ENCODE measurements at places on chromosomes 12 and 14.

GRCh38 chr12:14871886-14872285, 13.8 kb downstream of the MGP start:
- no peak for DNase-seq

DNA sequence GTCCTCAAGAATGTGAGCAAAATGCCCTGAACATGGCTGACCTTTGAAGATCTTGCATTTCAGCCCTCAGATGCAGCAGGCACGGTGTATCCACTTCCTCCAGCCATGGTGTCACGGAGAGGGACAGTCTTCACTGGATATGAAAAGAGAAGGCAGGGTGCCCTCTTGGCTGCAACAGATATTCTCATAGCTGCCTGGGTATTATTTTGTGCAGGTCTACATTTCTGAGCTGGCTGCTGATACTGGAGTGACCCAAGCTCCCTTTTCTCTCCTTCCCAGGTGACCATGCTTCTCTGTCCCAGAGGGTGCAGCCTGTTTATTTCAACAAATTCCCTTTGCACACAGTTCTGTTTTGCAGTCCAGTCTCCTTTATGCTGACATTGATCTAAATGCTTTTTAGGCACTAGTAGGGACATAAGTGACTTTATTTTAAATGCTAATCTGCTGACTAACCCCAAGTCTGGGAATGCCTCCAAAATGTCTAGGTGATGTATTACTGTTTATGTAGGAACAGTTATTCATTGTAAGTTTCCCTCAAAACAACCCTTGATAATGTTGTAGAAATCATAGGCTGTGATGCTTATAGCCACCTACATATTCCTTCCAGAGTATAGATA, 17.4 kb upstream of the PYGL start:
- DNase-seq, result no peak

GRCh38 chr12:46214668-46215436, 54.0 kb downstream of the SLC38A1 start:
- DNase-seq, result no peak

DNA sequence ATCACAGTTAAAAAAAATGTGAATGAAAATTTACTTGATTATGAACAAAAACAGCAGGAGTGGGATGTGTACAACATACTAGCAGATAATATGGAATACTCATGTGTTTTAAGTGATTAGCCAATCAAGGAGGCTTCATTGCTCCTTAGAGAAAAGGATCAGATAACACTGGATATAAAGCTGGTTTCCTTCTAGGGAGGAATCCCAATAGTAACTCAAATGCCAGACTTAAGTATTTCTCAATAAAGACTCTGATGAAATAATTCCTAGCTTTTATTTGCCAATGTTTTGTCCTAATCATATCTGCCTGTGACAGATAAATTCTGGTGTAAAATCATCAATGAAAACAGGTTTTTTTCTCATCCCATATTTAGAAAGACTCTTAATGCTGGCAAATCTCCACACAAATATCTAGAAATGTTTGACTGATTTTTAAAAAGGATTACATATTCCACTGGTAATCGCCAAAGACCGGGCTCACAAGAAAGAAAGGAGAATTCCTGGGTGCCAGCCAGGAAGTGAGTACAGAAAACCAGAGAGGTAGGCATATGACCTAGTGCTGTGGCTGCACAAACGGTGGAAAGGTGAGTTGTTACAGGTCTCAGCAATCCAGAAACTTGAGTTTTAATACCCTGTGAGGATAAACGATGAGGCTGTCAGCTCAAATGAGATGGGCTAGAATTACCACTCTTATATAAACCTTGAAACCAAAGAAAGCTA, 108.6 kb upstream of the TTC7B start:
- DNase-seq, result no peak

DNA sequence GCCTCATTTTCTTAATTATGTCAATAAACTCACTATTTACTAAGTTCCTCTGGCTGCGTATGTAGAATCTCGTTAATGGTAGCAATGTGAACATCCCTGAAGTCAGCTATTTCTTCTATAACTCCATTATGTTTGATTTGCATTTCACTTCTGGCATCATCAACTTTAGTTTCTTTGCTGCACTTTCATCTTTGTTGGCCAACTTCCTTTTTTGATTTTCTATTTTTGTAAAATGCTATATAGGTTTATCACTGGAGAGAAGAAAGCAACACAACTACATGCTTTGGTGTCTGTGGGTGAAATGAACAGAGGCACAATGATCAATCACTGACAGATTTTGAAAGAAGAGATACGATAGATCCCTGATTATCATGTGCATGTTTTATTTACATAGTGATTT, 58.5 kb upstream of the ATF7IP start:
- DNase-seq, result no peak

All from erythroblast (primary cell).